ENCODE measurements at places on chromosomes 2 and 18. TPM values are rescaled to one million over a fixed set of nuclear protein-coding genes. Genes with fewer than 3 reads are reported as not detected.

DNA sequence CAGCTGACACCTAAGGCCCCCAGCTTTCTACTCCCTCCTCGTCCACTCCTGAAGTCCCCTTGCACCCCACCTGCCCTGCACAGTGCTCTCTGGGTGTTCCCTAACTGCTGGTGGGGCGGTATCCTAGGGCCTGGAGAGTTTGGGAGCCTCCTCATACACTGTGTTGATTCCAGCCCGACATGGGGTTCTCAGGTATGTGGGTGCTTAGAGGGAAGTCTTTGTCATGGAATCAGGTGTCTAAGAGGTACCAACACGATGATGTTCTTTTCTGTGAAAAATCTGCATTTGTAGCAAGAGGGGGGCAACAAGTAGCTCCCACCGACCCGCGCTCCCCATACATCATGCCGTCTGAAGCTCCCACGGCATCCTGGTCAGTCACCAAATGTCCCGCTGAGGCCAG lies 96.8 kb upstream of the SMAD7 start:
- no peak for DNase-seq

CMPK2 gene
- polyA plus RNA-seq: 4.1 TPM

MOGAT1 gene
- polyA plus RNA-seq: not detected

DNA sequence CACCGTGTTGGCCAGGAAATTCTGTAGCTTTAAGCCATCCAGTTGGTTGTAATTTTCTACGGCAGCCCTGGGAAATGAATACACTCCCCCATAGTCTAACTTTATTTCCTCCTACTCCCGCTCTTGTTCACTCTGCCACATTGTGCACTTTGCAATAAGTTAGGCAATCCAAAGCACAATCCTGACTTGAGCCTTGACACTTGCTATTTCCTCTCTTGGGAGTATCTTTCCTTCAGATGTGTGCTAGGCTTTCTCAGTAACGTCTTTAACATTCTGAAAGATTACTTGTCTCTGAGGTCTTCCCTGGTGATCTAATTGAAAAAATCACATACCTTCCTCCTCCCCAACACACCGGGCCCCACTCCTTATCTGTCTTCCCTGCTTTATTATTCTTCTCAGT lies 65.9 kb upstream of the RAB27B start:
- DNase-seq: no peak

- no peak for DNase-seq
These were observed 269.3 kb upstream of the NCKAP5 start for GRCh38 chr2:133837441-133838094.

MALL gene
- polyA plus RNA-seq: 13.6 TPM

CXCR4 gene
- 59.7 TPM for polyA plus RNA-seq

DNA sequence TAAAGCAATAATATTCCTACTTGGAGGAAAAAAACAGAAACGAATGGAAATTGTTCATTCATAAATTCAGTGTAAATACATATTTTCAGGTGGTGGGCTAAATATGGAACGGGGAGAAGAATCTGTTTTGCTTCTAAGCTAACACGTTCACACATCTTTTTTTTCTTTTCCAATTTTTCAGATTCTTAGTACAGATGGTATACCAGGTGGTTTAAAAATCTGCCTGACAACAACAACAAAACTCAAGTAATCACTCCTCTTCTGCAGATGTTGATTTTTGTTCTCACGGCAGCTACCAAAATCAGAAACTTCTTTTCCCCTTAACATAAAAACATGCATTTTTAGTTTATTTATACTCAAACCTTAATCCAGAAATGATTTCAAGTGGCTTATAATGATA lies 164.8 kb upstream of the SYT4 start:
- DNase-seq: no peak

- no peak for DNase-seq
These were observed 15.7 kb upstream of the CEP192 start for GRCh38 chr18:12975488-12975887.

GRCh38 chr18:56388571-56388970 lies 249.8 kb downstream of the TXNL1 start:
- no peak for DNase-seq

DNA sequence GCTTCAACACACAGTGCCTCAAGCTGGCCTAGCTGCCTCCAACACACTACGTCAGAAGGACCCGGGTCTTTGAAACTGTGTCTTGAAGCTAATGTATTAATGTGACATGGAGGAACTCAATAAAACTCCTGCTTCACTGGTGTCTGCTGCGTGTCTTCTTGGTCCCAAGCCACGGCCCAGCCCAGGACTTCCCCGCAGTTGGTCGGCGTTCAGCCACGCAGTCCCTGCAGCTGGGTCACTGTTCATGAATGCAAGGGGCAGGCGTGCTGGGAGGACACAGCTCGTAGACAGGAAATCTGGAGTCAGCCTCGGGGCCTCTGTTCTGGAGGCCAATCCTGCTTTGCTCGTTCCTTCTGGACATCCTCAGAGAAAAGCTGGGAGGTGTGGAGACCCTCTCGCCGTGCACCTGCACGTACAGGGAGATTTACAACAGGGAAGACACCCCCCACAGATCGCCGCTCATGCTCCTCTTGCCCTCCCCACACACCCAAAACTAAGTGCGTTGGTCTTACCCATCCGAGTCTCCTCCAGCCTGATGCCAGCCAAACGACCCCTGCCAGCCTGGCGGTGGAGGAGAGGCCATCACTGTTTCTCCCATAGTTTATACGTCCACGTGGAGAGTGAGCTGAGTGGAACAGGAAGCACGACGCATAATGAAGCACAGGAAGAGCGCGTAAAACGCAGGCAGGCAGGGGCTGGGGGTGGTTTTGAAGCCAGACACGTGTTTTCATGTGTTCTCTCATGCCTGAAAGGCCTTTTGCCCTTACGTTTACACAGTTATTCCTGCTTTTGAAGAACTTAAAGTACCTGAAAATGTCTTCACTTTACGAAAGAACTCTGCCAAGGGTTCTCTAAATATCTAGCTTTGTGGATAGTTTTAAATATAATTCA lies 39.7 kb downstream of the ADI1 start:
- DNase-seq: no peak

DNA sequence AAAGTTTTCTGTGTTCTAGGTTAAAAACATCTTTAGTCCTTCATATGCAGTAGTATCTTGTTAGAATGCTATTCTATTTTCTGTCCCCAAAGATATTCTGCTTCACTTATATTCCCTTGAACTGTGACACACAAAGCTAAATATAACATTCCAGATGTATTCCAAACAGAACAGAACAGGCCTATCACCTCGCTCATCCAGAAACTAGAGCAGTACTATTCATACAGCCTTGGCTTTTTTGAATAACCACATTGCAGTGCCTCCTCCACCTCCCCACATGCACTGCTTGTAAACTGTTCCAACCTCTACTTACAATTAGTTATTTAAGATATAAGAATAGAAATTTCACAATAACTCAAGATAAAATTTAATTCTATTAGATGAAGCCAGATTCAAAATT lies 196.8 kb downstream of the EXOC6B start:
- no peak for DNase-seq

GRCh38 chr2:12010059-12010458 lies 263.6 kb downstream of the LPIN1 start:
- DNase-seq: no peak

DNA sequence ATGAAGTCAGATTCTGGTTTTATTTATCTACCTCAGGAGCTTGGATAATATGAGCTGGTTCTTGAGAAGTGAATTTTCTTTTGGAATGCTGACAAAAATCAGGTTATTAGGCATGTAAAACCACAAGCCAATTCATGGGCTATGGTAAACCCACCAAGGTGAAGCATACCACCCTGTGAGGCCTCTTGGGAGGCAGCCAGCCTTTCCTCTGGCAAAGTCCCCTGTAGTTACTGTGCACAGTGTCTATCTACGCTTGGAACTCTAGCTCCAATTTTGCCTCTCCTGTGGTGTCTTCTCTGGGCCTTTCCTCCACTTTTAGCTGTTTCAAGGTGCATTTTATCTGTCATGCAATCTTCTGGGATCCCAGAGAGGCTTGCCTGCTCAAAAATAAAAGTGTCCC lies 242.7 kb upstream of the ZSWIM2 start:
- no peak for DNase-seq

DNA sequence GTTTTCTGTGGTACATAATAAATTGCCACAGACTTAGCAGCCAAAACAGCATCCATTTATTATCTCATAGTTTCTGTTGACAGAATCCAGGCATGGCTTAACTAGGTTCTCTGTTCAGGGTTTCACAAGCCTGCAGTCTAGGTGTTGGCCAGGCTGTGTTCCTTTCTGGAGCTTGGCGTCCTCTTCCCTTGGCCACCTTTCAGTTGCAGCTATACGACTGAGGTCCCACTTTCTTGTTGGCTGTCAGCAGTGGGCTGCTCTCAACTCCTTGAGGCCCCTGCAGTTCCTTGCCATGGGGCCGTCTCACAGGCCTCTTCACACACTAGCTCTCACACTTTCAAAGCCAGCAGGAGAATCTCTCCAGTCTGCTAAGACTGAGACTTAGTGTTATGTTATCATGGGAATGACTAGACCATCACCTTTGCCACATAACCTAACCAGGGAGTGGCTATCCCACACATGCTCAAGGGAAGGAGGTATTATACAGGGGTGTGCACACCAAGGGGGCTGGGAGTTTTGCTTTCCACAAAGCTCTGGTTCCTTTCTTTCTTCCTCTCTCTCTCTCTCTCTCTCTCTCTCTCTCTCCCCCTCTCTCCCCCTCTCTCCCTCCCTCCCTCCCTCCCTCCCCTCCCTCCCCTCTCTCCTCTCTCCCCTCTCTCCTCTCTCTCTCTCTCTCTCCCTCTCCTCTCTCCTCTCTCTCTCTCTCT lies 15.8 kb downstream of the RIOK3 start:
- no peak for DNase-seq

STARD6 gene
- 0.82 TPM for polyA plus RNA-seq
